Activated CD4-positive, alpha-beta T cell treated with anti-CD3 and anti-CD28 coated beads for 36 hours (primary cell): ENCODE measurements at places on chromosomes 2 and 18. TPM values are rescaled to one million over a fixed set of nuclear protein-coding genes. Genes with fewer than 3 reads are reported as not detected.

- no peak for DNase-seq
Observed at GRCh38 chr2:16624436-16624780, 41.2 kb downstream of the CYRIA start.

DNA sequence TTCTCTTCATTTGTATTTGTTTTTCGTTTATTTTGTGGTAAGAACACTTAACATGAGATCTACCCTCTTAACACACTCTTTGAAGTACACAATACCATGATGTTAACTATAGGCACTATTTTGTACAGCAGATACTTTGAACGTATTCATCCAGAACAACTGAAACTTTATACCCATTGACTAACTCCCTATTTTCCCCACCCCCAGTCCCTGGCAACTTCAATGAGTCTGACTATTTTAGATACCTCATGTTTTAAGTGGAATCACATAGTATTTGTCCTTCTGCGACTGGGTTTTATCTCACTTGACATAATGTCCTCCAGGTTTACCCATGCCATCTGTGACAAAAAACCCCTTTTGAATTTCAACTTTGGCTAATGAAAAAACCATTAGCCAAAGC, 356.3 kb upstream of the CDH20 start:
- no peak for DNase-seq

- DNase-seq = no peak
Observed at GRCh38 chr2:67455219-67456142, 58.3 kb downstream of the ETAA1 start.

DNA sequence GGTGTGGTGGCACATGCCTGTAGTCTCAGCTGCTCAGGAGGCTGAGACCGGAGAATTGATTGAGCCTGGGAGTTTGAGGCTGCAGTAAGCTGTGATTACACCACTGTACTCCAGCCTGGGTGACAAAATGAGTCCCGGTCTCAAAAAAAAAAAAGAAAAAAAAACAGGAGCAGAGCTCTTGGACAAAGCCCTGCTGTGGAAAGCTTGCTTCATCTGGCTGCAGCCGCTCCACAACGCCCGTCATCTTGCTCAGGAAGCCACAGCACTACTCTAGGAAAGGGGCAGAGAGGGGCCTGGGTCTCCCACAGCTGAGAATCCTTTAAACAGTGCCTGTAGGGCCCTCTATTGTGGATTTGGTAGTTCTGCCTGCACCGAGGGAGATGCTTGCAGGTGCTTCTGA, 11.0 kb downstream of the ATG4B start:
- no peak for DNase-seq

GRCh38 chr2:177429688-177430325, 37.2 kb downstream of the AGPS start:
- no peak for DNase-seq

GRCh38 chr2:29281086-29281915, 166.1 kb downstream of the CLIP4 start:
- no peak for DNase-seq

- no peak for DNase-seq
Observed at GRCh38 chr2:22957446-22957845, 427.5 kb upstream of the KLHL29 start.

GRCh38 chr2:74532222-74532621, 2.5 kb downstream of the HTRA2 start:
- DNase-seq = no peak

- no peak for DNase-seq
Observed at GRCh38 chr2:38387887-38388286, 10.8 kb upstream of the ATL2 start.

DNA sequence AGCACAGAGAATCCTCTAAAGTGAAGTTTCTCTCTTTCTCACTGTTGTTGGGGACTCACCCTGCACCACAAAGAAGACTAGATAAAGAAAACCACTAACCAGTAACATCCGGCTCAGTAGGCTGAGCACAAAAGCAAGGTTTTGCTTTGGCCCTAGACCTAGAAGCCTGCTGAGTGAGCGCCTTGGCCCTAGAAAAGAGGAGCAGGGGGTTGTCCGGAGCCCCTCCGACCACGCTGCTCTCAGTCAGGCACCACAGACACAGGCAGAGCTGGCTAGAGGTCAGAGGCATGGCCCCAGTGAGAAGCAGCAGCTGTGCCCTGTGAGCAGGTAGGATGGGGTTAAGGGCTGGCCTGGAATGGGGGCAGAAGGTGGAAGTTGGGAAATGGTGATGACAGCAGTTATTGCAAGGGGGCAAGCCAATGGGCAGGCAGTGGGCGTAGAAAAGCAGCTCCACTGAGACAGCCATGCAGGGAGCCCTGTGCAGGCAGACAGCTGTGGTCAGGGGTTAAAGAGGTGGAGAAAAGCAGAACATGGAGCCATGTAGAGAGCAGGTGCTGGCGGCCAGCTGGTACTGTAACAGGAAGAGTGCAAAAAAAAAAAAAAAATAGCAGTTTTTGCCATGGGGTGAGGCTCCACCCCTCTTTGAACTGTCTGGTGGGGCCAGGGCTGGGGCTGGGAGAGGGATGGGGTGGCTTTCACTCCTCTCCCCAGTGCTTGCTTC, 36.9 kb upstream of the SLC14A1 start:
- peak; percentile 67 for DNase-seq

- peak; percentile 38 for DNase-seq
Observed at GRCh38 chr2:151827564-151828142, 568 bp downstream of the ARL5A start.

GRCh38 chr2:137942037-137942832, 22.0 kb upstream of the HNMT start:
- DNase-seq = no peak

- DNase-seq = no peak
Observed at GRCh38 chr18:10477121-10477862, 22.9 kb downstream of the APCDD1 start.

Gene ALPP
- not detected for total RNA-seq

Gene RNF125
- total RNA-seq = 21.6 TPM

Gene OTOS
- not detected for total RNA-seq

Gene HTR2B
- total RNA-seq = 0.11 TPM

Gene CRACDL
- total RNA-seq = 0.59 TPM

Gene BUB1
- total RNA-seq = 93.5 TPM
